ENCODE measurements at places on chromosomes 7 and 10.
A peak's percentile ranks its signal among the peaks of the same experiment; 100 is the strongest.

DNA sequence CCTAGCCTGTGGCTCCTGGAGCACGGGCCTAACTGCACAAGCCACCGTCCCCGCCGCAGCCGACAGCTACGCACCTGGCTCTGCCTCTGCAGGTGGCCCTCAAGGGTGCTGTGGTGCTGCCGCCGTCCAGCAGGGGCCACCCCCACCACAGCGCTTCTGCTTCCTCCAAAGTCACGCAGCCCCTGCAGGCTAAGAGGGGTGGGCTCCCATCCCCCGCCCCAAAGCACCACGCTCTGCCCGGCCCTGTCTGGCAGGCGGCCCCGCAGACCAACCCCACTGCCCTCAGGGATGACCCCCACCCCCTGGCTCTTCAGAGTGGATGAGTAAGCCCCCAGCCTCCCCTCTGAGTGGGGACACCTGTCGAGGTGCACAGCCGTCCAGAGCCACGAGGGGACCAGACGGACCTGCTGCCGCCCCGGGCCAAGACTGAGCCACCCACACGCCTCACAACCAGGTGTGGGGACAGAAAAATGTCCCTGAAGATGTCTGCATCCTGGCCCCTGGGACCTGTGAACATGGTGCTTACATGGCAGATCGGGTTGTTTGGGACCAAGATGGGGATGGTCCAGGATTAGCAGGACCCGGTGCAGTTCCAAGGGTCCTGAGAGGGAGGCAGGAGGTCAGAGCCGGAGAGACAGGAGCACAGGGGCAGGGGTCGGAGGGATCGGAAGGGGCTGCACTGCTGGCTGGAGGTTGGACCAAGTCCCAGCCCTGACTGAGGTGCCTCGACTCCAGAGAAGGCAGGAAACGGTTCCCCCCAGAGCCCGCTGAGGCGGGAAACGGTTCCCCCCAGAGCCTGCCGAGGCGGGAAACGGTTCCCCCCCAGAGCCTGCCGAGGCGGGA is 9.0 kb upstream of the ADAP1 start:
- no peak for DNase-seq

DNA sequence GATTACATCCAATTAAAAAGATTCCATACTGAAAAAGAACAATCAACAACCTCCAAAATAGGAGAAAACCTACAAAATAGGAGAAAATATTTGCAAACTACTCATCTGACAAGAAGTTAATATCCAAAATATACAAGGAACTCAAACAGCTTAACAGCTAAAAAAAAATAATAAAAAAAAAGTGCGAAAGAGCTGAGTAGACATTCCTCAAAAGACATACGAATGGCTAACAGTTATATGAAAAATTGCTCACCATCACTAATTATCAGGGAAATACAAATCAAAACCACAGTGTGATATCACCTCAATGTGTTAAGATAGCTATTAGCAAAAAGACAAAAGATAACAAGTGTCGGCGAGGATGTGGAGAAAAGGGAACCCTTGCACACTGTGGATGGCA is 450.3 kb downstream of the PHTF2 start:
- no peak for DNase-seq

DNA sequence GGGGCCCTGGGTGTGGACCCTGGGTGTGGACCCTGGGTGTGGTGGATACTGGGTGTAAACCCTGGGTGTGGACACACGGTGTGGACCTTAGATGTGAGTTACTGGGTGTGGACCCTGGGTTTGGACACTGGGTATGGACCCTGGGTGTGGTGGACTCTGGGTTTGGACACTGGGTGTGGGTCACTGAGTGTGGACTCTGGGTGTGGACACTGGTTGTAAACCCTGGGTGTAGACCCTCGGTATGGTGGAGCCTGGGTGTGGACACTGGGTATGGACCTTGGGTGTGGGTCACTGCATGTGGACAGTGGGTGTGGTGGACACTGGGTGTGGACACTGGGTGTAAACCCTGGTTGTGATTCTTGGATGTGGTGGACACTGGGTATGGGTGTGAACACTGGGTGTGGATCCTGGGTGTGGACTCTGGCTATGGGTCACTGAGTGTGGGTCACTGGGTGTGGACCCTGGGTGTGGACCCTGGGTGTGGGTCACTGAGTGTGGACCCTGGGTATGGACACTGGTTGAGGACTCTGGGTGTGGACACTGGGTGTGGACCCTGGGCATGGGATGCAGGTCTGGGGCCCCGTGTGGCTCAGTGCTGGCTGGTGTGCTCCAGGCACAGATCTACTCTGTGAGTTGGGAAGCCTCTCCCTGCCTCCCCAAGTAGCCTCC is 356.2 kb downstream of the GLRX3 start:
- no peak for DNase-seq

DNA sequence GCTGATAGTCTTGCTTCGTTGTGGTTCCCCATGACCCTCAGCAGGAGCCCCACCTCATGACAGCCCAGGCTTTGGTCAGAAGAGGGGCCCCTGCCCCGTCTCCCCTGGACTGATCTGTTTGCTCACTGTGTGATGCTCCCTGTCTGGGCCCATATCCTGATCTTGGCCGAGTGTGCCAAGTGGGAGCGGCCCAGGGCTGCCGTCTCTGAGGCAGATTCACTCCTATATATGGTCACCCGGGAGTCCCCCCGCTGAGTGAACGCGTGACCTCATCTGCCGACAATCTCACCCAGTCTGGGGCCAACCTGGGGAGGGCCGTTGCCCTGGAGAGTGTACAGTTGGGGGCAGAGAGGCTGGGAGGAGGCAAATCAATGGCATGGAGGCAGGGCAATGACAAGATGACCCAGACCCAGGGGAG is 34.5 kb downstream of the PPIF start:
- DNase-seq, result peak; percentile 59

GRCh38 chr10:49164559-49165188 is 23.5 kb downstream of the TMEM273 start:
- peak; percentile 58 for DNase-seq

DNA sequence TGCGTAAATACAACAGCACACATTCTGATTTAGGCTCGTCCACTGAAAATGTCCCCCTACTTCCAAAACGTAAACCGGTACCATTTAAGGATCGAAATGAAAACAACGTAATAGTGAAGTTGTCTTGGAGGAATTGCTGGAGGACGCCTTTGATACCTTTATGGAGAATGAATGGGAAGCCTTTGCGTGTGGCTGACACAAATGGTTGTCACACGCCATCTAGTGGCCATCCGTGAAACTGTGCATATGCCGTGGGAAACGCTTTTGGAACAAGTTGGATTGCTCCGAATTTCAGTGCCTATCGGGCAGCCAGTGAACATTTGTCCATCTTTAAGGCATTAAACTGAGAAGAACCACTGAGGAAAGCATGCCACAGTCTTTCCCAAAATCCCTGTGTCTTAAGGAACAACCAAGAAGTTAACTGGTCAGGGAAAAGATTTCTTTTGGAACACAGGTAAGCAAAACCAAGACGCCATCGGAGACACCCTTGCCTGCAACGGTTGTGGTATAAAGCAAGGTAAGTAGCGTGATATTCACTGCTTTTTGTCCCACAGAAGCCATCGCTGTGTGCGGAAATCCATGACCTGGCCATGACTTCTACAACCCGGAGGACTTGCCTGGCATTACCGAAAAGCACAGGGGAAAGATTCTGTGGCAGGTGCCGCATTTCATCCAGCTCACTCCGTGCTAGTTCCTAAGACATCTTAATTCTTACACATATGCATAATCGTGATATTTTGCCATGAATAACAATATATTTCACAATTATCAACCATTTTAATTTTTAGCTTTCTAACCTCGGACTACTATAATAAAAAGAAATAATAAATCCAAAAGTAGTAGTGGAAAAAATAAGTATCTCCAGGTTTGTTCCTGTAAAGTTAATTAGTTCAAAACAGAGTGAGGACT is 100.6 kb downstream of the FAM204A start:
- DNase-seq, result peak; percentile 92

DNA sequence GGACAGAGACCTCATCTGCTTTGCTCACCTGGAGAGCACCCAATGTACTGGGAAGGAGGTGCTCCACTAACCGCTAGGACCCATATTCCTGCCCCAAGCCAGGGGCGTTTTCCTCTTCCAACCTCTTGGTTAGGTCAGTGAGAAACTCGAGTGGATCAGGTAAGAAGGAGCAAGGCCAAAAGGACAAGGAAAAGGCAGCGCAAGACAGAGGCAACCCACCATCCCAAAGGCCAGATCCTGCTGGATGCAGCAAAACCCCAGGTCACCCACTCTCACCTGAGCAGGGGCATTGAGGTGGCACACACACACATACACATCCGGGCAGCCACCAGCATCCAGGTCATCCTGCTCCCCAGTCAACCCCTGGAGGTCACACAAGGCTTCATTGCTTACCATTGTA is 105.1 kb downstream of the GRID1 start:
- DNase-seq, result no peak

GRCh38 chr10:110983466-110983865 is 64.1 kb downstream of the SHOC2 start:
- no peak for DNase-seq

- DNase-seq, result no peak
Observed at GRCh38 chr10:84247496-84247895, 2.6 kb downstream of the RGR start.
